Stimulated activated CD4-positive, alpha-beta T cell treated with anti-CD3 and anti-CD28 coated beads, Interleukin-1b, Interleukin-23, amount 100 ng/mL, for 1 hour (primary cell): ENCODE measurements at places on chromosomes 11 and 22.

DNA sequence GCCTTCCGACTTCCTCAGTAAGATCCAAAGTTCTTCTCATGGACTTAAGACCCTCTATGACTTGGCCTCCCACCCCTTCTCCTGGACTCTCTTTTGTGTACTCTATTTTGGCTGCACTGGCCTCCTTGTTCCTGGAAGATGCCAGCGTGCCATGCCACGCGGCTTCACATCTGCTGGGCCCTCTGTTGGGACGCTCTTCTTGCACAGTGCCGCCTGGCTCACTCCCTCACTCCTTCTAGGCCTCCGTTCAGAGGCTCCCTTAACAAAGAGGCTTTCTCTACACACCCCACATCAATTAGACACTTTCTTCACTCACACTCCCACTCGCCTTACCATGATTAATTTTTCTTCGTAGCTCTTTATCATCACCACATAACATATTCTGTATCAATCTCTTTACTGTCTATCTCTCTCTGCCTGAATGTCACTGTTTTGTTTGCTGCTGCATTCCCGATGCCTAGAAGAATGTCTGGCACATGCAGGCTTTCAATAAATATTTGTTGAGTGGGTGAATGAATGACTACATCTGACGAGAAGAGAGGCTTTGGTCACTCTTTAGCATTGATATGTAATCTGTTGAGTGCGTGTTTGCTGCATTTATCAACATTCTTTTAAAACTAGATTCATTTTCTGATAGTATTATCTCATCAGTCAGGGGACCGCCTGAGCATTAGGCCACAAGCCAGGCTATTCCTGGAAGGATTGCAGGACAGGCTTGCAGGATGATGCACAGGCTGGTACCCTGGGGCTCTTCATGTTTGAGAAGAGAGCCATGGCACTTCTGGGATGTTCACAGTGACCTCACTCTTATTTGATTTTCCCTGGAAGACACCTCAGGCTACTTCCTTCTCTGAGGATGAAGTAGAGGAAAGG is 60.6 kb upstream of the AMPD3 start:
- no peak for DNase-seq

GRCh38 chr22:50161508-50162390 is 8.8 kb upstream of the PANX2 start:
- no peak for DNase-seq

DNA sequence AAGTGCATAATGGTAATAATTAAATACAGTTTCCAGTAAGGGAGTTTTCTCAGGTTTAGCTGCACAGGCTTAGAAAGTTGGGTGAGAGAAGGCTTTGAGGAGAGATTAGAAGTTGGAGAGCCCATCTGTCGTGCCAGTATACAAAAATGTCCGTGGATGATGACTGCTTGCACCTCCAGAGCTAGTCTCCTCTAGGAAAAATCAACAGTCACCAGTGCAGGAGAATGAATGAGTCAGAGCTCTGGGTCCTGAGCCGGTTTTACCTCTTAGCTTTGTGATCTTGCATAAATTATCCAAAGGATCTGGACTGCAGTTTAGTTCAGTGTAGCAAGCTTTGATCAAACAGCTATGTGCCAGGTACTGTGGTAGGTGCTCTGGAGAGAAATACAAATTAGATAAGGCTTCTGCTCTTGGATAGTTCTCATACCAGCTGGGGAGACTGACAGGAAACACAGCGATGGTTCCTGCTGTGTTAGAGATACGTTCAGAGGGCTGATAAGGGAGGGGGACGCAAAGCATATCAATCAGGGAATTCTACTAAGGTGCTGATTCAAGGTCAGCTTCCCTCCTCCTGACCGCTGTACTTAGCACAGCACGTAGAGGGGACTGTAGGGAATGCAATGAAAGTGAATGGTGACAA is 125.9 kb downstream of the TEAD1 start:
- no peak for DNase-seq

DNA sequence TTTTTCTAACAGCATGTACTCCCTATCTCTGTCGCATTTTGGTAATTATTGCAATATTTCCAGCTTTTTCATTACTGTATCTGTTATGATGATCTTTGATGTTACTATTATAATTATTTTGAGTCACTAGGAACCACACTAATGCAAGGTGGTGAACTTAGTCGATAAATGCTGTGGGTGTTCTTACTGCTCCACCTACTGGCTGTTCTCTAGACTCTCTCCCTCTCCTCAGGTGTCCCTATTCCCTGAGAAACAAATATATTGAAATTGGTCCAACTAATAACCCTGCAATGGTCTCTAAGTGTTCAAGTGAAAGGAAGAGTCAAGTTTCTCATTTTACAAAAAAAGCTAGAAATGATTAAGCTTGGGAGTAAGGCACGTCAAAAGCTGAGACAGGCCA is 10.5 kb downstream of the ARL14EP start:
- no peak for DNase-seq

DNA sequence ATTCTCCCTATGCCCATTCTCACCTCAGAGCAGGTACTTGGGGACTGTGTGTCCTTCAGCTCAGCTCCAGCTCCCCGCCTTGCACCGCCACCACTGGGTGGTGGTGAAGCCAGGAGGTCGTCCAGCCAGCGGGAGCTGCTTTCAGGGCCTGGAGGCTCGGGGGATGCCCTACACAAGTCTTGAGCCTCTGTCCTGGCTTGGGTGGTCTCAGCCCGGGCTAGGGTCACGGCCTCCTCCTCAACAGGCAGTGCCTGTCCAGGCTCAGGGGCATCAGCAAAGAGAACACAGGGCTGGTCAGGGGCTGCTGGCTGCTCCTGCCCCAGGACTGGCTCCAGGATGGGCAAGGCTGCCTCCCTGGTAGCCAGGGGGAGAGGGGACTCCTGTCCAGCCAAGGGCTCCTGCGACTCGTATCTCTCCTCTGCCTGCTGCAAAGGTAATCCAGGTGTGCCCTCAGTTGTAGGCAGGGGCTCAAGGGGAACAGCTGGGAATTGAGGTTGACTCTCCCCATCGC is 12.2 kb downstream of the TNKS1BP1 start:
- DNase-seq = no peak

DNA sequence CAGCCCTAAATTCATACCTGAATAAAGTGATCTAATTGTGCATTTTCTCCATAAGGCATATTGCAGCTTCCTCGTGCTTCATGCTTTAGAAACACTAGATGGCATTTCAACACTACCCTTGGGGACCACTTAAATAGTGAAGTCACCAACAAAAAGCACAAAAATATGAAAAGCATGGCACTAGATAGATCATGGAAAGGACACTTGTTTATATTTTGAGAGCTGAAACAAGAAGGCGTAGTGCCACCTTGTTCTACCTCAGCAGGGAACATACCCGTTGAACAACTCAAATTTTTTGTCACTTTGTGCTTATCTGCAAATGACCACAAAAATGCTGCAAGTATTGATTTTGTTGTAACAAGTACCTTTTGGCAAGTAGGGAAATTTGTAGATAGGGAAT is 8.6 kb downstream of the TBCEL start:
- DNase-seq = no peak
